ENCODE measurements at places on chromosomes 2 and 18. TPM values are rescaled to one million over a fixed set of nuclear protein-coding genes. Genes with fewer than 3 reads are reported as not detected.

DLX1 gene
- total RNA-seq: not detected

DSG1 gene
- not detected for total RNA-seq

FBXO36 gene
- total RNA-seq: 1.0 TPM

AGXT gene
- not detected for total RNA-seq

MOCOS gene
- total RNA-seq: not detected

CD226 gene
- total RNA-seq: 65.1 TPM
